ENCODE measurements at places on chromosomes 3 and 15.
A peak's percentile ranks its signal among the peaks of the same experiment; 100 is the strongest.

DNA sequence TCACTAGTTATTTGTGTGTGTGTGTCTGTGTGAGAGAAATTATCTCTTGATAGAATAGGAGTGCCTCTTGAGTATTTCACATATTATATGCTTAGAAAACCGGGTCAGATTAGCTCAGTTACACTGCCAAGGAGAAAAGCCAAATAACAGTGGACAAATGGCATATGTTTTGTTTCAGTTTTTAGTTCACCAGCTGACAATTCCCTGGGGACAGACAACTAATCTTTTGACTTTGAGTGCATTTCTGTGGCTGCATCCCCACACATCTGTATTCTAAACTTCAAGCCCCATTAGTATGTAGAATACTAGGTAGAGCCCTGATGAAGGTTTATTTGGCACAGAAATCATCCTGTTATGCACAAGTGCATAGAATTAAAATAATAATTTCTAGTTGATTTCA, 227.7 kb upstream of the CNTN3 start:
- DNase-seq, result no peak

DNA sequence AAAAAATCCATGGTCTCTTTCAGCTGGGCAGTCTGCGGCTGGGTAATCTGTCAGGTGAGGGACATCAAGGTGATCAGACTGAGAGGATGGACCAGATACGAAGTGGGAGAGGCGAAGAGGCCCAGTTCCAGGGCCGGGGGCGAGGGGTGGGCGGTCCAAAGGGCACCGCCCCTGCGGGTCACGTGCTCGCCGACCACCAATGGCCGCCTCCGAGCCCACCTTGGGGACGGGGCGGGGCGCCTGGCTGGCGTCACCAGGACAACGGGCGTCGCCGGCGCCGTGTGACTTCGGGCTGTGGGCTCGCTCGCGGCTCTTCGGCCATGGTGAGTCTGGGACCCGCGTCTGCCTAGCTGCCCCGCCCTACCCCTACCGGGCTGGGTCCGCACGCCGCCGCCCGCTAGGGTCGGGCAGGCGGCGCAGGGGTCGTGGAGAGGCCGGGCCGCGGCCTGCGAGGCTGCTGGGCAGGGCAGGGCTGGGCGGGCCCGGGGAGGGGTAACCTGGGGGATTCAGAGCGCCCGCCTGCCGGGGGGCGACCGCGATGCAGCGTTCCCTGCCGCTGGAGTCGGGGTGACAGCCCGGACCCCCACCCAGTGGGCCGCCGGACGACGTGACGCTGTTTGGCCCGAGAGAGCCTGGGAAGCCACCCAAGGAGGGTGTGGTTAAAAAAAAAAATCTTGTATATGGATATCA, at the start of gene FBXL2:
FBXL2 (plus strand) TSS at position 250 of the 690 bp plus-strand sequence; CDS start at position 321, 71 bp downstream.
- DNase-seq, result peak; percentile 90

- no peak for DNase-seq
These were observed 13.2 kb upstream of the EDC3 start for GRCh38 chr15:74709011-74709410.

DNA sequence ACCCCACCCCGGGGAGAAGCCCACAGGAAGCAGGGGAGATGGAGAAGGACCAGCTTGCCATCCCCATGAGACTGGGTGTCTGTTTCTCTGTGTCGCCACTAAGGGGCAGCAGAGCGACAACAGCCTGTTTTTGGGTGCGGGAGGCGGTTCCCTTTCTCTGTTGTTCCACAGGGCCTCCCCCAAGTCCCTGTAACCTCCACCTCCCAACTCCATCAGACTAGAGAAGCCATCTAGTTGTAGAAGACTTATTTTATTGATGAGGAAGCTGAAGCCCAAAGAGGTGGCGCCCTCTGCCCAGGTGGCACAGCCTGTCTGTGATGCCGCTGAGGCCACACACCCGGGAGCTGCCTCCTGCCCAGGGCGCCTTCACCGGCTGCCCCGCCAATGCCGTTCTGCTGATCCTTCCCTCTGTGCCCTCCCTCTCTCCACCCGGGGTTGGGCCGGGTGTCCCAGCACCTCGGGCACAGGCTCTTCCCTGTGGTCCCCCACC, 3.9 kb upstream of the CCDC9B start:
- DNase-seq, result peak; percentile 38

GRCh38 chr3:28265641-28266040, 24.2 kb downstream of the CMC1 start:
- no peak for DNase-seq

DNA sequence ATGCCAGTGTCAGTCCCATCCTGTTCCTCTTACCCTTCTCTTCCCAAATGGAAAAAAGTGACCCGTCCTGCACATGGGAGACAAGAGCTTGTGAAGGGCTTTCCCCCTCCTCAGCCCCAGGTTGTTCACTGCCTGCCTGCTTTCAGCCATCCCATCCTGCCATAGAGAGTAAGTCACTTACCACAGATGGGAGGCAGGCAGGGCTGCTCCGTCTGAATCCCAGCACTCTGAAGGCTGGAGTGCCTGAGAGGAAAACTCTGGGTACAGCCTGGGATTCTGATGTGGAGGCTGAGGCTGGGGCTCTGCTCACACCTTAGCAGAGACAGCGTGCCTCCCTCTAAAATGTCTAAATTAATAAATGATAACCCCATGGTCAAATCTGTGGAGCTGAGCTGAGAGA, 14.8 kb downstream of the CPNE4 start:
- DNase-seq, result no peak

DNA sequence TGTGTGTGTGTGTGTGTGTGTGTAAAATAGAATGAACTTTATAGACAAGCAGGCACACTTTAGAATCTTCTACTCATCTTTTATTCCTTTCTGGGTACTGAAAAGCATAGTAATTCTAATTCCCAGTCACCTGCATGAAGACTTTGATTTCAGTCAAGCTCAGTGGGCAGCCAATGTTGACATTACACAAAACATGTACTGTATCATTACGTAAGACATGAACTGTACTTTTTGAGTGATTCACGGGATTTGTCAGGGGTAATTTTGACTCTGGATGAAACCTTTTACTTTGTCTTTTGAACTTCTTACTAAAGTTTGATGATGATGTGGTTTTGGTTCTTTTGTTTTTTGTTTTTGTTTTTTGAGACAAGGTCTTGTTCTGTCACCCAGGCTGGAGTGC, 38.8 kb downstream of the PTPRG start:
- no peak for DNase-seq
